ENCODE measurements at places on chromosomes 7 and 10.

- peak; percentile 43 for DNase-seq
Observed at GRCh38 chr10:24503461-24504320, 220.0 kb downstream of the ARHGAP21 start.

GRCh38 chr7:131692131-131692960, 135.9 kb upstream of the PODXL start:
- DNase-seq = no peak

GRCh38 chr10:130773941-130774340, 537.6 kb downstream of the TCERG1L start:
- DNase-seq = no peak

DNA sequence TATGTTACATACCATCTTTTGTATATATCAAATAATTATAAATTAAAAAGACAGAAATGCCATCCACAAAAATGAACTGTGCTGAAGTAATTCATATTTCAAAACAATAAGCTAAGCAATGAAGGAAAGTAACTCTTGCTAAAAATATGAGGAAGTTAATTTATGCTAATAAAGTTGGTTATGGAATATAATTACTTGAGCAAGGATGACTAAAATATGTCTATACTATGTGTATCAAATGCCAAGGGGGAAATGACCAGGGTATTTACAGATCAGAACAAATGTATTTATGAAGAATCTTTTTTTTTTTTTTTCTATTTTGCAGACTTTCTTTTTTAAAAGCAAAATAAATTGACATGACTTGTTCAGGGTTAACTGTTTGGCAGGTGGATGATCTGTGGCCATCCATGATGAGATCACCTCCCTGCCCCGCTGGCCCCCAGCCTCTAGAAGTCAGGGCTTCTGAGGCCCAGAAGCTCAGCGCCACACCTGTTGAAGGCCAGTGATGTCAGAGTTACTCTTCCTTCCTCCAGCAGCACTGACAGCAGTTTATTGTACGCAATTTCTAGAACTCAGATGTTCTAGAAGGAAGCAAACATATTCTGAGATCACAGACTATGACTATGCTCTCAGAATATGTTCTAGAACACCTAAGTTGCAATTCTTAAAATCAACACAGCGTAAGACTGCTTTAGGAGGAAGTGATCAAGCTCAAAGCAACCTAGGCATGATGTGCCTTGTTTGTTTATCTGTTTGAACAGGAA, 196.1 kb upstream of the KLF14 start:
- DNase-seq = peak; percentile 99

DNA sequence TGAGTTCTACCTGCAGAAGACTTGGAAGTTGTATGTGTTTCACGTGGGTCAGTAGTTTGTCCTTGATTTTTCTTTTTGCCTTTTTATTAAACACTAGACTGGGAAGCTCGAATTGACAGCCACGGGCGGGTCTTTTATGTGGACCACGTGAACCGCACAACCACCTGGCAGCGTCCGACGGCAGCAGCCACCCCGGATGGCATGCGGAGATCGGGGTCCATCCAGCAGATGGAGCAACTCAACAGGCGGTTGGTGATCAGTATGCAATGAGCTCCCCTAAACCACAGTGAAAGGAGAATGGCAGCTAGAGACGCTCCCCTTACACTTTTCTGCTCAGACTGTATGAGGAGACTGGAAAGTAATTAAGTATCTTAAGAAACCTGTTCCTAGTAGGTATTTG, 126.7 kb upstream of the STK17A start:
- DNase-seq = no peak

- no peak for DNase-seq
Observed at GRCh38 chr10:61415824-61416223, 37.4 kb downstream of the TMEM26 start.

- DNase-seq = peak; percentile 83
Observed at GRCh38 chr10:5629303-5630111, 36.9 kb downstream of the ASB13 start.

DNA sequence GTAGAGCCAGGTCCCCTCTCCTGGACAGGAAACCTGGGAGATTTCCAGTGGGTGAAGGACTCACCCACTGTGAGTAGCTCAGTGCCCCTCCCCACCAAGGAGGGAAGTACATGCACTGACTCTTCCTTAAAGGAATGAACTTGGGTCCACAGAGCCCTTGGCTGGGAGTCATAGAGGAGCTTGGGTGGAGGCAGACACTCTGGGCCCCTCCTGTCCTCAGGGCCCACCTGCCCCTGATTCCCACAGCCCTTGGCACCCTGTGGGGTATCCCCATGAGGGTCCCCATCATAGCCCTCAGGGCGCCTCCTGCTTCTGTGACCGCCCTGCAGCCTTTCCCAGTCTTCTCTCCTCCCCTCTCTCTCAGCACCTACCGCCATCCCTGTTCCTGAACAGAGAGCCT, 3.7 kb downstream of the EN2 start:
- DNase-seq = no peak

DNA sequence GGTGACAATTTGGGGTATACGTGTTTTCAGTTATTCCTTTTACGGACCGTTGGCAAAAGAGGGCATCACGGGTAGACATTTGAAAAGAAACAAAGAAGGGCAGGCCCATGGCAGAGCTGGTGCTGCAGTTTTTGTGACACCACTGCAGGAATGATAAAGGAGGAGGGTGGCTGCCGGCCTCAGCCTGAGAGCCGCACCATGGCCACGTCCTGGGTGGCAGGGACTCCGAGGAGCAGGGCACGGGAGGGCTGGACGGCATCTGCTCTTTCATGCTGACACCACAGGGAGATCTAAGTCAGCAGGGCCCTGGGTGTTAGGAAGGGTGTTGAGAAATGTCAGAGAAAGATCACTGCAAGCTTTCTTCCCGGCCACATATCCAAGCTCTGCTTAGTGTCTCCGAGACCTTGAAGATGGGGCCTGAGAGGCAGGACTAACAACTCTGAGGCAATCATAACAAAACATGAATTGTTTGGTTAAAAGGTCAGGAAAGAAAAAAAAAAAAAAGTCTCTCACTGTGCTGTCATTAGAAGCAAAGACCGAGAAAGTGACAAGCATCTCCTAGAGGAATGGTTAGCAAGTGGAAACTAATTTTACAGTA, 36.6 kb downstream of the INSYN2A start:
- no peak for DNase-seq

DNA sequence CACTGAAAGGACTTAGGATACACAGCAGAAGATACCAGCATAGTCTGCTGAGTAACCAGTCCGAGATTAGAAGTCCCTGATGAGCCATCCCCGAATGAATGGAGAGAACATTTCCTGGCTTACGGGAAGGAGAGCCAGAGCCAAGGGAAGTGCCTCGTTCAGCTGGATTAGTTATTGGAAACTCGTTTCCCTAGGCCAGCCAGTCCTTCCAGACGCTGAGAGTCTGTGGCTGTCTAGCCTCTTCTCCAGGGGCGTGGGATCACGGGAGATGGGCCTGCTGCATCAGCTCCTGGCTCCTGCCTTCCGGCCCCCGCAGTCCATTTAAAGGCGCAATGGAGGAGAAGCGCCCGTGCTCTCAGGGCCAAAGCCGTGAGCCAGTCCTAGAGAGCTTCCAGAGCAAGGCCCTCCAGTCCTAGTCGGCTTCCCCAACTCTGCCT, 712.8 kb downstream of the PARD3 start:
- DNase-seq = no peak

DNA sequence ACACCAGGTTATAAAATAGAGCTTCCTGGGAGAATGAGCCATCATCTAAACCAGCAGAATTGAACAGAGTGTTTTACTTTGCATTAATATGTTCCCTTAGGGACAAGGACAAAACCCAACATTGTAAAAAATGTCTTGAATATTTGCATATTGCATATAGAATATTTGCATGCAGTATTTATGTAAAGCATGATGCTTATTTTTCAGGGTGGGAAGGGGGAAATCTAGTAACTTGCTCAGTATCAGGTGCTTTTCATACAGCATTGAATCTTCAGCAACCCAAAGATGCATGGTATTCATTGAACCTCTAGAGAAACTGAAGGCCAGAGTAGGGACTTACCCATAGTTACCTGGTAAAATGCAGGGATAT, 409.2 kb upstream of the ZMIZ1 start:
- no peak for DNase-seq

DNA sequence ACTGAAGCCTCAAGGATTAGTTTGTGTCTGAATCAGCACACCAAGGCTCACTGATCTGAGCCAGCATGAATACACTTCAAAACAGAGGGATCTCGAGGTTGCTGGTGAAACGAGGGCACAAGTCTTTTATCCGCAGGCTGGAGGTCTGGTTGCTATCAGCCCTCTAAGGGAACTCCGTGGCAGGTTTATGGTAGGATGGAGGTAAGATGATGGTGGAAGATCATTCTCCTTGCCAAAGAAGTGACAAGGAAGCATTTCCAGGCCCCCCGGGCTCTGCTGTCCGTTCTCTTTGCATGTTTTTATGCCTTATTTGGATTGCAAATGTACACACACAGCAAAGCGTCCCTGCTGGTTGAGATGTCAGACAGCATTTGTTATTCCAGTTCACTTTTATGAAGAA, 268.3 kb downstream of the ARHGAP12 start:
- DNase-seq = no peak

DNA sequence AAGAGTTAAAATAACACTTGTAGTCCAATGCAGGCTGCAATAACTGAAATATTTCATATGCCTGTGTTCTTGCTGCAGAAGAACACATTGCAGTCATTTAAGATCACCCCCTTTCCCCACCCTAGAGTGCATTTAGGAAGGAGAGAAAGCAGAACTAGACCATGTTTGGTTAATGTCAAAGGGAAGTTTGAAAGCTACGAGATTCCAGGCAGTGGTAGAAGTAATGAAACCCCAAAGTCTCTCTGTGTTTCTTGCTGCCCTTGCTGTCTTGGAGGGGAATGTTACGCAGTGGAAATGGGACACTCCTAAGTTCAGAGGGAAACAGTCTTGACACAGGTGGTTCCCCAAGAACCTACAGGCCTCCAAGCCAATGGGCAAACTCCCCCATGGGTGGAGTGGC, 242.9 kb downstream of the PTEN start:
- no peak for DNase-seq

DNA sequence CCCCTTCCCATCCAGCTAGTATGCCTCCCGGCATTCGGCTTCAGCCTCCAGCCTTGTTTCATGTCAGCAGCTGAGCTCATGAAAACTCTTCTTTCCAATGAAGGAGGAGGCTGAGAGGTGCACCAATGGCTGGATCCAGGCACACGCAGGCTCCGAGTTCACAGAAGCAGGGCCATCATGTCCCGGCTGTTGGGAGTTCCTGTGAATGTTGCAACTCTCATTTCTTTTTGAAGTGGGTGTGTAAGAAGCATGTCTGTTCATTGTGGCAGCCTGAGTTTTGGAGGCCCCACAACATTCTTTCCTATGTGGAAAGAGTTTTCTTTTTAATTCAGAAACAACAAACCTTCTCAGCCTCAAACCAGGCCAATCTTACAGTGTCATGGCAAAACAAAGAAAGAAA, 89.7 kb downstream of the PTPRE start:
- no peak for DNase-seq

GRCh38 chr7:132009778-132010177, 453.4 kb upstream of the PODXL start:
- no peak for DNase-seq

- DNase-seq = peak; percentile 41
Observed at GRCh38 chr10:91587710-91588638, 44.9 kb downstream of the PPP1R3C start.

GRCh38 chr7:139304517-139304916, 36.6 kb upstream of the FMC1 start:
- DNase-seq = no peak

DNA sequence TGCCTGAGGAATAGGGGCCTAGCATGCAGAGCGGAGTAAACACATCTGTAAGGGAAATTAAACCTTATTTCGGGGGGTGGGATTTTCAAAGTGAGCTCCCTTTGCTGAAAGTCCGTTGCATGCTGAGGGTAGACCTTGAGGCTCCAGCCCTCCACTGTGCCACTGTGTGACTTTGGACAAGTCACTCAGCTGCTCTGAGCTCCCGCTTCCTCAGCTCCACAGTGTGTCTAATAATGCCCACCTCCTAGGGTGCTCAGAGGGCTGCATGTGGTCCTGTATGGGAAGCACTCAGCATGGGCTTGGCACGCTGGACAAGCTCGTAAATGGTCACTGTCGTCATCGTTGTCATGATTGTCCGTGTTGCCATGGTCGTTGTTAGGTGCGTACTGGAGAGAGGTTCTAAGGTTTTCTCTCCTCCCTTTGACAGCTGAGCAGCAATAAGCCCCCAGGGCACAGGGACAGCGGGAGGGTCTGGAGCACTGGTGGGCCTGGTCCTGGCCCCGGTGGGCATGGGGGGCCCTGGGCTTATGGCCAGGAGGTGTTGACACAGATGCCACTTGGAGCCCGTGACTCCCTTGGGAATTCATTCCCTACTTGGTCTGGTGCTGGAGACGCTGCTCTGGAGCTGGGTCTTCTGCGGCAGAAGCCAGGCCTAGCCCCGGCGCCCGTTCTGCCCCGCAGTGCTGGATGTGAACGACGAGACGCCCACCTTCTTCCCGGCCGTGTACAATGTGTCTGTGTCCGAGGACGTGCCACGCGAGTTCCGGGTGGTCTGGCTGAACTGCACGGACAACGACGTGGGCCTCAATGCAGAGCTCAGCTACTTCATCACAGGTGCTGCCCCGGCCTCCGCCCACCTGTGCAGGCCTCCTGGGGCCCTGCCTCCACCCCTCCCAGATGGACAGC, 13.1 kb downstream of the C10orf105 start:
- no peak for DNase-seq

DNA sequence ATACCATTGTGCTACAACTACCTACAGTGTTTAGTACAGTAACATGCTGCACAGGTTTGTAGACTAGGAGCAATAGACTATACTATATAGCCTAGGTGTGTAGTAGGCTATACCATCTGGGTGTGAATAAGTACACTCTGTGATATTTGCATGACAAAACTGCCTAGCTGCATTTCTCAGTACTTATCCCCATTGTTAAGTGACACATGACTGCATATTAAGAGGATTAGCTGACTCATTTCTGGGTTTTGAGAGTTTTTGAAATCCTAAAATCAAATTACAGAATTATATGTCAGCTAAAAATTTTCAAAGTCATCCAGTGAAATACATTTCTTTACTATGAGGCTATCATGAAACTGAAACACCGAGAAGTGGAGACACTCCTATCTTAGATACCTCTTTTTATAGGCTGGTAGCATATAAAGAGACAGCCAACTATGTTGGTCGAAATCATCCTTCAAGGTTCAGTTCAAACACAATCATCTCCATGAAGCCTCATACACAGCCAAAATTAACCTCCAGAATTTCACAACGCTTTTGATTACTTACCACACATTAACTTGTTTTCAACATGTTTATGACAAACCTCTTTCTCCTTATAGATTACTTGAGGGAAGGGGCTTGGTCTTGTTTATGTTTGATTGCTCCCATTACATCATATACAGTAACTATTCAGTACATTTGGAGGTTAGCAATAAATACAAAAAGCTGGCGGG, 89.8 kb upstream of the ANK3 start:
- DNase-seq = no peak

GRCh38 chr7:34327681-34328080, 330.3 kb upstream of the NPSR1 start:
- DNase-seq = no peak

- no peak for DNase-seq
Observed at GRCh38 chr7:111729483-111729882, 167.2 kb upstream of the IMMP2L start.

- no peak for DNase-seq
Observed at GRCh38 chr7:2985866-2986265, 57.8 kb downstream of the CARD11 start.
